ENCODE measurements at places on chromosomes 1 and 21. TPM values are rescaled to one million over a fixed set of nuclear protein-coding genes. Genes with fewer than 3 reads are reported as not detected.

DNA sequence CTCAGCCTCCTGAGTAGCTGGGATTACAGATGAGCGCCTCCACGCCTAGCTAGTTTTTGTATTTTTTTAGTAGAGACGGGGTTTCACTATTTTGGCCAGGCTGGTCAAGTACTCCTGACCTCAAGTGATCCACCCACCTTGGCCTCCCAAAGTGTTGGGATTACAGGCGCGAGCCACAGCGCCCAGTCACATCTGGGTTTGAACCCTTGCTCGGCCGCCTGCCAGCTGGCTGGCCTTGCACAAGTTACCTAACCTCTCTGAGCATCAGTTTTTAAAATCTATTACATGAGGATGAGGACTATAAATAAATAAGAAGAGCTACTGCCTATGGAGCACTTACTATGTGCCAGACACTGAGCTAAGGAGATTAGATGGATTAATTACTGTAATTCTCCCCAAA, 17.7 kb upstream of the PADI2 start:
- DNase-seq, result no peak

DNA sequence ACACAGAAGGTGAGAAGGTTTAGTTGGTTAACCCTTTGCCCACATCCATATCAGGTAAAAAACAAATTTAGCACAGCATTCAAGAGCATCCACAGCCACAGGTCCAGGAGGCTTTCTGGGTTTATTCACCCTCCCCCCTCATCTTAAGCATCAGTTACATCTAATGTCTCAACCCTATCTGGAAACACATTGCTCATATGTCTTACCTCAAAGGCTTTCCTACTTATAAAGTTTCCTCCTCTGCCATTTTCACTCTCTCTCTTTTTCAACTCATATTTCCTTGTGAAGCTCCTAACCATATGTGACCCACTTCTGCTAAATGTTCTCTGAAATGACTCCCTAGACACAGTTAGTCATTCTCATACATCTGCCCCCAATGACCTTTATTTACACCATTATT, 47.9 kb upstream of the RUNX1 start:
- DNase-seq, result no peak

- DNase-seq, result no peak
Observed at GRCh38 chr1:202106340-202107254, 16.1 kb upstream of the GPR37L1 start.

DNA sequence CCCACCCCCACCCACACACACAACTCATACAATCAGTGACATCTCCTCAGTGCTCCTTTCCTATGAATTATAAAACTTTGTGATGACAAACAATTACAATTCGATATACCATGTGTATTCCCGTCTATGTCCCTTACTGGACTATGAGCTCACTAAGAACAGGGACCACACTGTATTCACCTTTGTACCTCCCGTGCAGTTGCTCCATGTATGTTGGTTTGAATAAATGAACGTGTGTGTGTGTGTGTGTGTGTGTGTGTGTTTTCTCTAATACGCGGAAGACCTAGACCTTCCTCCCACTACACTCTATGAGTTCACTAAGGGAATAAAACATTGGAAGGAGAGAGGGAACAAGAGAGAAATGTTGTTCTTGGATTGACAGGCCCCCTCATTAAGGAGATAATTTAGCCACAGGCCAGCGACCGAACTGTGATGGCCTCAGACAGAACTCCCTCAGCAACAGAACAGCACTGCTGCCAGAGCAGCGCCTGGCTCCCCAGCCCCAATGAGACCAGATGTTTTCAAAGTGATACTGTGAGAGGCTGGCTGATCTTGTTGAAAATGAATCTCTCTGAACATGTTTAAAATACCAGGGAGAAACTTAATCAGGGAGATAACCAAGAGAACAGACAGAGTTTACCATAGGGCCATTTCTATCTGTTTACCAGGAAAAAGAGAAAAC, 21.7 kb downstream of the BCAR3 start:
- DNase-seq, result no peak

DNA sequence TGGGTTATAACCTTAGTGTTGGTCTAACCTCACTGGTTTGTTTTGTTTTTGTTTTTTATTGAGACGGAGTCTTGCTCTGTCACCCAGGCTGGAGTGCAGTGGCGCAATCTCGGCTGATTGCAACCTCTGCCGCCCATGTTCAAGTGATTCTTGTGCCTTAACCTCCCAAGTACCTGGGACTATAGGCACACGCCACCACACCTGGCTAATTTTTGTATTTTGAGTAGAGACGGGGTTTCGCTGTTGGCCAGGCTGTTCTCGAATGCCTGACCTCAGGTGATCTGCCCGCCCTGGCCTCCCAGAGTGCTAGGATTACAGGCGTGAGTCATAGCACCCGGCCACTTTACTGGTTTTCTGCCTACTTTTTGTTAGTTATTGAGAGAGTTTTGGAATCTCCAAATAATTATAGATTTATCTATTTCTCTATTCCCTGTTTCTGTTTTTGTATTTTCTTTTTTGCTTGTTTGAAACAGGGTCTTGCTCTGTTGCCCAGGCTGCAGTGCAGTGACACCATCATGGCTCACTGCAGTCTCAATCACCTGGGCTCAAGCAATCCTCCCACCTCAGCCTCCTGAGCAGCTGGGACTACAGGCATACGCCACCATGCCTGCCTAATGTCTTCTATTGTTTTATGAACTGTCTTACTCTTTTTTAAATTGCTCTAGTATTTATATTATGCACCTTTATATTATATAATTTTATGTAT, 21.4 kb downstream of the SMG7 start:
- no peak for DNase-seq

DNA sequence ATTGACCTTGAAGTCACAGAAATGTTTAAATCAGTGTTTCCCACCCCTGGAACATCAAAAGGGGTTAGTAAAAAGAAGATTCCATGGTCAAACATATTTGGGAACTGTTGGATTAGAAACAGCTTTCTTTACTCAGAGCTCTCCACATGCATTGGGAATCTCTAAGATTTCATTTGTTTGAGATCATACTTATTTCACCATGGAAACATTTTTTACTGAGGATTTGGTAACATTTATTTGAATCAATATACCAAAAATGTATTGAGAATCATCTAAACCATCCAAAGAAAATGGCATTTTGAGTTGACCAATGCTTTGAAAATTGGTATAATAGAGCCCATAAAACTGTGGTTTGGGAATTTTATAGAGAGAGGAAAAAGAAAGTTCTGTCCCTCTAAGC, 25.3 kb downstream of the NGF start:
- DNase-seq, result no peak

GRCh38 chr1:43711049-43711448, 3.7 kb downstream of the ST3GAL3 start:
- peak; percentile 92 for DNase-seq

Gene CD1C
- not detected for total RNA-seq

Gene SYT14
- under 0.01 TPM for total RNA-seq
